Right lung (tissue), 10 donors: ENCODE measurements at places on chromosomes 13 and 19. TPM values are rescaled to one million over a fixed set of nuclear protein-coding genes. Genes with fewer than 3 reads are reported as not detected.

The ZNF426 gene
- polyA plus RNA-seq: 12.8 TPM

The C1QTNF9 gene
- 0.33 TPM for polyA plus RNA-seq

DNA sequence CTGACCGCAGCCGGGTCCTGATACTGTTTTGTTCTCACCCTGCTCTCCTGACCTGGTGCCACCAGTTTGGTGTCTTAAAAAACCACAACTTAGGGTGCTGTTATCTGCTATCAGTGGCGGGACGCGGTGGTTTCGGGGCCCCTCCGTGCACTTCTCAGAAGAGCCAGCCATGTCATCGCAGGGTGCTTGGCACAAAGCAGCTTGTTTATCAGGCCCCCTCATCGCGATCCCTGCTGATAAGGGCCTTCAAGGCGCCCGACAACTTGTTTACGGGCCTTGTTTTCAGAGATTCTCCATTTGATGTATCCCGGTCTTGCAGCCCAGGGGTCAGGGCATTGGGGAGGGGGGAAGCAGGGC, 58.1 kb upstream of the KLF2 start:
- no peak for DNase-seq

DNA sequence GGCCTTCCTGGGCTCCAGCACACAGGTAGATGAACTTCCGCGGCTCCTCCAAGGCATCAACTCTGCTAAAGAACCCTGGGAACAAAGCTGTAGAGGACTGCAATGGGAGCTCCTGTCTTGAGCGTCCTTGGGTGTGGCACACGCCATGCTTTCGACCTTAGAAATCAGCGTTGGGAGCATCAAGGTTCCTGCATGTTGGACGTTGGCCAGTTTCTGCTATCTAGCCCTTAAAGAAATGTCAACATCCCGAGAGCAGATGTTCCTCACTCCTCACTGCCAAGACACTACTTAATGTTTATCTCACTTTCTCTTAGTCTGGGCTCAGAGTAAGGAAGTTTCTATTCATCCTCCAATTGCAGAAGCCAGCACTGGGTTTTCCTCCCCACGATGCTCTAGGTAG, 70.6 kb upstream of the MEDAG start:
- DNase-seq: no peak

DNA sequence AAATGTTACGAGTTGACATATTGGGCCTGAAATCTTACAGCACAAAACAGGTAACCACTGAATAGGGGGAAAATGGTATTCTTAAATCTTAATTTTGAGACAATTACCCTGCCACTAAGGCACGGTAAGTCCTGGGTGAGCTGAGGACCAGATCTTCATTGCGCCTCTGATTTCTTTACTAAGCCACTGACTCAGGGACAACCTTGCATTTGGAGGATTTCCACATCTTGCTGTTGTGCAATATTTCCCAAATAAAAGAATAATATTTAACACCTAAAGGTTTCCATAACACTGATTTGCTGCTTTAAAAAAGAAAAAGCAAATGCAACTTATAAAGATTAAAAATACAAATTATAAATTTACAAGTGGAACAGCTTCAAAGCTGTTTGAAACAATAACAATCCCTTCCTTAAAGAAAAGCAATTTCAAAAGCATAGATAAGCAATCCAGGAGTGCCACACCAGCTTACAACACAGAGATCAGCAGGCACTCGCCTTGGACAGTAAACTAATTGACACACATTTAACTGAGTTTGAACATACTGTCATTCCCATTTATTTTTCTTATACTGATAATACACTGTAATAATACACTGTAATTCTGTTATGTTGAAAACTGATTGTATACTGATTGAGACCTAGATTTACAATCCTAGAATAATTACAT, 79.6 kb upstream of the DOCK9 start:
- no peak for DNase-seq

DNA sequence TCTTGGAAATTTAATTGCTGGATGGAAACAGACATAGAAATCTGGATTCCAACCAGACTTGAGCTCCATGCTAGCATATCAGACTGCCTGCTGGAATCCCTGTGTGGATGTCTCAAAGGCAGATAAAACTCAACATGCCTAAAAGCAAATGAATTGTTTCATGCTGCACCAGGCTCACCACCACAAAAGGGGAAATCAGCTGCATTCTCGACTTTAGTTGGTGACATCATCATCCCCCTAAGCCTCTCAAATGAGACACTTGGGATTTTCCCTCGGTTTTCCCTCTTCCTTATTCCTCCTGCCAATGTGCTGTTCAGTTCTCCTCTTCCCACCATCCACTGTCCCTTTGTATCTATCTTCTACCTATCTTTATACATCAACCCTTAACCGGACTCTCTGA, 134.3 kb downstream of the ZDHHC20 start:
- DNase-seq: no peak

- no peak for DNase-seq
These were observed 20.4 kb upstream of the ZNF536 start for GRCh38 chr19:30351774-30352173.
